OCI-M1 (cell line): ENCODE measurements at places on chromosomes 1 and 21.

DNA sequence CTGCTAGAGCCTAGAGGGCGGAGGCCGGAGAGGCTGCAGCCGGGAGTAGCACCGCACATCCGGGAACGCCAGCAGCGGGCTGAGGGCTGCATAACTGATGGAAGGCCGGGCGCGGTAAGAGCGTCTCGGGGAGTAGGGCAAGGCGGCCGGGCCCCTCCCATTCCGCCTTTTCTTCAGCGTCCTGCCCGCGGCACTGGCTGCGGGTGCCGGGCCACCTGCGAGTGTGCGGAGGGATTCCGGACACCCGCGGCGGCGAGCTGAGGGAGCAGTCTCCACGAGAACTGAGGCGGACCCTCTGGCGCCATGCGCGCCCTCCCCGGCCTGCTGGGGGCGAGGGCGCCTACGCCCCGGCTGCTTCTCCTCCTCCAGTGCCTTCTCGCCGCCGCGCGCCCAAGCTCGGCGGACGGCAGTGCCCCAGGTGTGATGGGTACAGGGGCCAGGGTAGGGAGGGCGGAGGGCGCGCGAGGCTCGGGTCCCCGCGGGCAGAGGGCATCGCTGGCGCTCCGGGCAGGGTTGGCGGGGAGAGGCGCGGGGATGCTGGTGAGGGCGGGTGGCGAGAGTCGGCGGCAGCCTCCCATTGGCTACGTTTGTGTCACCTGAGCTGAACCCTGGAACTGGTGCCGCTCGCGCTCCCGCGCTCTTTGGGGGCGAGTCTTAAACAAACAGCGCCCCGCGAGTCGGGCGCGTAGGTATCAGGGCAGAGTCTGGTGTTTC lies 334.4 kb downstream of the SRGAP2C start:
- DNase-seq: no peak

- DNase-seq: no peak
Measured at GRCh38 chr1:53683986-53684740, 54.8 kb downstream of the GLIS1 start.

DNA sequence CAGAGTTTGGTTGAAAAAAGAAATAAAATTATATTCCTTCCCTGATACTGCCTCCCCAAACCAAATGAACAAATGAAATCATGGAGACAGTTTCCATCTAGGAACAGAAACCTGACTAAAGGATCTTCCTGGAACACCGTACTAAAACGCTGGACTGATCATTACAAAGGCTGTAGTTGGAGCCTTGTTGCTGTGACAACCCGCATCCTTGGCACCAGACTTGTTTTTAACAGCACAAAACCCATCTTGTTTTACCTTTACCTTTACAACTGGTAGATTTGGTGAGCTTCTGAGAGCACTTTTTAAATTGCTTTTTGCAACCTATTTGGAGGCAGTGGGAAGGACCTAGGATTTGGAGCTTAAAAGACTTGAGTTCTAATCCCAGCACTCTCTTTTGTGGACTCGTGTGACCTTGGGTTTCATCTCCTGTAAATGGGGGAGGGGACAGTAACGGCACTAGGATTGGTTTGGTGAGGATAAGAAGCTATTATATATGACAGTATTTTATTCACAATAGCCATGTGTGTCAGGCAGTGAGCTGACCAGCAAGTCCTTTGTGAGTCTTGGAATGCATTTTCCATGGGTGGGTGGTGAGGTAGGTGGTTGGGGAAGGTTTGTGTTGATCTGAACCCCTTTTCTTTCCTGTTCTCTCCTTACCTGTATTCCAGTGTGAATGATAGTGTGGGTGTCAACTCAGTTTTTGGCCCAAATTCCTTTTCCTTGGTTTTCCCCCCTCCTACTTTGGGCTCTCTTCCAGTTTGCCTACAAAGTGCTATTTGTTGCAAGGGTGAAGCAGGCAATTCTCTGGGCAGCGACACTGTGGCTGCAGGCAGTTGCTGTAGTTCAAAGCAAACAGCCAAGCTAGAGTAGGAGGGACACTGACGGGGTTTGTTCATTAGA lies 12.6 kb downstream of the LRRC8D start:
- no peak for DNase-seq

GRCh38 chr21:32514275-32515055 lies 70.9 kb downstream of the TCP10L start:
- DNase-seq: no peak

- peak; percentile 81 for DNase-seq
Measured at GRCh38 chr1:158649052-158649451, 37.5 kb downstream of the SPTA1 start.

- peak; percentile 79 for DNase-seq
Measured at GRCh38 chr1:117128323-117129079, 7.0 kb upstream of the TRIM45 start.

GRCh38 chr1:37506740-37507139 lies 7.8 kb downstream of the MEAF6 start:
- DNase-seq: no peak
